ENCODE measurements at places on chromosomes 12 and 14. TPM values are rescaled to one million over a fixed set of nuclear protein-coding genes. Genes with fewer than 3 reads are reported as not detected.

DNA sequence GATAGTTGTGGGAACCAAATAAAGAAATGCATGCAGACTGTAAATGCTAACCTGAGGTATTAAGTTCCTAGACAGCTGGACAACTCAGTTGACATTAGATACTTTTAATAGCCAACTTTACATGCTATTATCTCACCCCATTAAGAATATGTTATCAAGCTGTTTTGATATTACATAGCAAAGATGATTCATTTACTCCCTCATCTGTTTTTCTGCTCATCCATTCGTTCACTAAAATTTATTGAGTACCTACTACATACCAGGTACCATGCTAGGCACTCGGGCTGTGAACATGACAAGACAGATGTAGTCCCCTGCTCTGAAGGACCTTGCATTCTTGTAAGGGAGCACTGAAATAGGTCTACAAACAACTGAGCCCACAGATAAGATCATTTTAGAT is 192.4 kb downstream of the DACT1 start:
- no peaks in the 10 kb centered on the region for H3K4me1 ChIP-seq
- H3K36me3 ChIP-seq, result no peaks in the 10 kb centered on the region
- DNase-seq, result no peak
- no peak overlapping the region for H3K4me3 ChIP-seq
- H3K27ac ChIP-seq, result no peak overlapping the region
- no peaks in the 10 kb centered on the region for H3K27me3 ChIP-seq

DNA sequence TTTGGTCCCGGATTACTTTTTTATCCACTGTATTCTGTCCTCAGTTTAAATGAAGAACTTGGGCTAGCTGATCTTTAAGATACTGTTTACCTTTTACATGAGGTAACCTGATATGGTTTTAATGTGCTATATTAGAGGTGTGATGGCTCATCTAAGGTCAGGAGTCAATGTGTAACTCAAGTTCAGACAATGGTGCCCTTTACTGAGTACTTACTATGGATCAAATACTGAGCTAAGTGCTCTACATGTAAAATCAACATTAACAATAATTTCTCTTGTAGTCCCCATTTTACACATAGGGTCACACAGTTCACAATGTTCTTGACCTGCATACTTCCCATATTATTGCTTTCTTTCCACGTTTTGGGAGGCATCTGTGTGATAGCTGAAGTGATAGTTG is 79.2 kb downstream of the CEP83 start:
- no peaks in the 10 kb centered on the region for H3K4me1 ChIP-seq
- no peaks in the 10 kb centered on the region for H3K27me3 ChIP-seq
- no peak overlapping the region for H3K4me3 ChIP-seq
- DNase-seq, result no peak
- H3K36me3 ChIP-seq, result peaks cover 4% of the 10 kb centered on the region
- H3K27ac ChIP-seq, result no peak overlapping the region

DNA sequence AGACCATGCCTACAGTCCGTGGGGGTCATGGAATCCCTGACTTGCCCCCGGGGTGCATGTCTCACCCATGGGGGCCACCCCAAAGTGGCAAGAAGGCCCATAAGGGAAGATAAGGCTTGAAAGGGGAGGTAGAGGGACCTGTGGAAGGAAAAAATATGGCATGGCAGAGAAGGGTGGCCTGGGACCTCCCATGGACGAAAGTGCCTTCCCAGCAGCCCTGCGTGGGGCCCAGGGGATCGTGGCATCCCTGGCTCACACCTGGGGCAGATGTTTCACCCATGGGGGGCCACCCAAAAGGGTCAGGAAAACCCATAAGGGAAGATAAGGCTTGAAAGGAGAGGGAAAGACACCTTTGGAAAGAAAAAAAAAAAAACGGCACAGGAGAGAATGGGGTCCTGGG is 264.6 kb downstream of the ALG10 start:
- H3K4me3 ChIP-seq, result no peak overlapping the region
- no peak for DNase-seq
- H3K27ac ChIP-seq, result no peak overlapping the region
- H3K4me1 ChIP-seq, result no peaks in the 10 kb centered on the region
- H3K36me3 ChIP-seq, result no peaks in the 10 kb centered on the region

DNA sequence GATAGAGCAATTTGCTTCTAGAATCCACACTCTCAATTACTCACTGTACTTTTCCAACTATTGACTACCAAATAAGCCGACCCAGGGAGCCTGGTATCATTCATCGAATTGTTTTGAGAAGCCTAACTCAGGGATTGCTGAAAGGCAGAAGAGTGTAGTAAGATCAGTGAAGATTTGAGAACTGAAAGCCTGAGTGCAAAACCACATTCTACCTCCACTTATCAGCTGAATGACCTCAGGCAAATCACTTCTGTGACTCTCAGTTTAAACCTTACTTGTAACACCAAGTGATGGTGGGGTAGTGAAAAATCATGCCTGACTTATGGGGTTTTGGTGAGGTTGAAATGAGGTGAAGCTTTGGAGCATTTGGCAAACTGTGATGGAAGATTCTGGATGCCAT is 126.1 kb upstream of the MAX start:
- H3K36me3 ChIP-seq, result no peaks in the 10 kb centered on the region
- DNase-seq, result no peak
- no peak overlapping the region for H3K4me3 ChIP-seq

- no peak for DNase-seq
- no peaks in the 10 kb centered on the region for H3K27me3 ChIP-seq
- H3K4me1 ChIP-seq, result peaks cover 15% of the 10 kb centered on the region
- H3K4me3 ChIP-seq, result no peak overlapping the region
- H3K36me3 ChIP-seq, result no peaks in the 10 kb centered on the region
Observed at GRCh38 chr12:615620-616019, 47.6 kb downstream of the NINJ2 start.

DNA sequence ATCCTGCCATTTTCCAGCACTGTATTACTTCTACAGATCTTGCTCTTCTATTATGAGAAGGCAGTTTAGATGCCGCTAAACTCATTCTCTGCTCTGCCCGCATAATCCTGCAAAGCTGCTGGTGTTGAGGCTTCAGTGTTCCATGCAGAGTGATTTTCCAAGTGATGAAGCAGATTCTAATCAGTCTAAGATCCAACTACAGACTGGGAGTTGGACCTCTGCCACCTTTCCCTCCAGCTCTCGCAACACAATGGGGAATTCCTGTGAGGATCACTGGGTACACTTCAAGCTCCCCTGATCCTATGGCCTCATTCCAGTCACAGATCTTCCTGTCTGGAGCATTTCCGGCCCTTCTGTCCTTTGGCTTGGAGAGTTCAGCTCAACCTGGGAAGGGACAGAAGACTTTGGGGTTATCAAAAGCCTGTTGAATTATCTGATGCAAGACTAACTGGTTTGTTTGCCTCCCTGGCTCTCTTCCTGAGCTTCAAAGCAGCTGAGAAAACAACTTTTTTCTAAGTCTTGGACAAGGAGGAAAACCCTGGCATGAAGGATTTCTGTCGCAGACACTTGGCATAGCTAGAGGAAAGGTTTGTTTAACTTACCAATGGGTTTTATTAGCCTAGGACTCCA is 333.9 kb downstream of the ZFP36L1 start:
- no peak for DNase-seq
- H3K4me3 ChIP-seq, result no peak overlapping the region
- H3K27ac ChIP-seq, result peak overlapping the region; percentile 68
- no peaks in the 10 kb centered on the region for H3K36me3 ChIP-seq

GRCh38 chr12:38915429-38916182 is 10.2 kb upstream of the CPNE8 start:
- DNase-seq, result no peak
- H3K27me3 ChIP-seq, result no peaks in the 10 kb centered on the region
- no peak overlapping the region for H3K4me3 ChIP-seq
- H3K4me1 ChIP-seq, result no peaks in the 10 kb centered on the region

DNA sequence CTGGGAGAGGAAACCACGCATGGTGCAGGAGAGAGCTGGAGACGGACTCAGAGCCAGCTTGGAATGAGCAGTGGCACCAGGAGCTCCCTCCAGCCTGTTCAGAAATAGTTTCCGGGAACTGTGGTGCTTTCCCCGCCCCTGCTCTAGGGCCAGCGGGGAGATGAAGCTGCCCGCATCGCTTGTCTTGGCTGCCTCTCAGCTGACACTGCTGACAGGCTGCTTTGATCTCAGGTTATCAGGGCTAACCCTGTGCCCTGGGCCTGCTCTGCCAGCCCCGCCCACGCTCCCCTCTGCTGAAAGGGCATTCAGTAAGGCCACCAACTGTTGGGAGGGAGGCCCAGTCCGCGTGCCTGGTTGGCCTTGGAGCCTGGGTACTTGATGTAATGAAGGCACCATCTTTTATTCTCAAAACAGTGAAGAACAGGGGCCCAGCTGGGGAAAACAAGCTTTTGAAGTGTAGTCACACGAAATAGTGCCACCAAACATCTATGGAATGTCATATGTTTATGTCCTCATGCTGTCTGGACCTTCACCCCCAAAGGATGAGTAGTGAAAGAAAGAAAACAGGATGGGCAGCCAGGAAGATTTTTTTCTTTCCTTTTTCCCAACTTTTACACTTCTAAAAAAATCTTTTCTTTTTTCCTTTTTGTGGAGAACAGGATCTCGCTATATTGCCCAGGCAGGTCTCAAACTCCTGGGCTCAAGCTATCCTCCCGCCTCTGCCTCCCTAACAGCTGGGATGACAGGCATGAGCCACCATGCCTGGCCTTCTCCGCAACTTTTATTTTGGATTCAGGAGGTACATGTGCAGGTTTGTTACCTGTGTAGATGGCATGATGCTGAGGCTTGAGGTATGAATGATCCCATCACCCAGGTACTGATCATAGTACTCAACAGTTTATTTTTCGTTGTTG is 115.9 kb upstream of the TBX3 start:
- H3K4me1 ChIP-seq, result no peaks in the 10 kb centered on the region
- no peaks in the 10 kb centered on the region for H3K36me3 ChIP-seq

Gene BORCS5
- total RNA-seq, result 25.0 TPM

- peaks cover 21% of the 10 kb centered on the region for H3K4me1 ChIP-seq
- H3K4me3 ChIP-seq, result no peak overlapping the region
- H3K27me3 ChIP-seq, result no peaks in the 10 kb centered on the region
- peaks cover 11% of the 10 kb centered on the region for H3K36me3 ChIP-seq
- peak overlapping the region; percentile 65 for H3K27ac ChIP-seq
- no peak for DNase-seq
Observed at GRCh38 chr14:96233661-96234060, 22.3 kb upstream of the BDKRB1 start.

GRCh38 chr12:15274561-15274967 is 47.7 kb upstream of the PTPRO start:
- no peak overlapping the region for H3K4me3 ChIP-seq
- H3K36me3 ChIP-seq, result no peaks in the 10 kb centered on the region
- DNase-seq, result no peak
- peaks cover 33% of the 10 kb centered on the region for H3K4me1 ChIP-seq
- no peaks in the 10 kb centered on the region for H3K27me3 ChIP-seq
- H3K27ac ChIP-seq, result peak overlapping the region; percentile 43

Gene SDR9C7
- not detected for total RNA-seq

All from esophagus muscularis mucosa (tissue), 4 donors.